Breast epithelium (tissue), 4 donors: ENCODE measurements at places on chromosomes 1 and 21. TPM values are rescaled to one million over a fixed set of nuclear protein-coding genes. Genes with fewer than 3 reads are reported as not detected.

Gene KIF21B
- total RNA-seq = 1.3 TPM

- no peak for DNase-seq
These were observed 36.5 kb upstream of the SAMD13 start for GRCh38 chr1:84264961-84265360.

DNA sequence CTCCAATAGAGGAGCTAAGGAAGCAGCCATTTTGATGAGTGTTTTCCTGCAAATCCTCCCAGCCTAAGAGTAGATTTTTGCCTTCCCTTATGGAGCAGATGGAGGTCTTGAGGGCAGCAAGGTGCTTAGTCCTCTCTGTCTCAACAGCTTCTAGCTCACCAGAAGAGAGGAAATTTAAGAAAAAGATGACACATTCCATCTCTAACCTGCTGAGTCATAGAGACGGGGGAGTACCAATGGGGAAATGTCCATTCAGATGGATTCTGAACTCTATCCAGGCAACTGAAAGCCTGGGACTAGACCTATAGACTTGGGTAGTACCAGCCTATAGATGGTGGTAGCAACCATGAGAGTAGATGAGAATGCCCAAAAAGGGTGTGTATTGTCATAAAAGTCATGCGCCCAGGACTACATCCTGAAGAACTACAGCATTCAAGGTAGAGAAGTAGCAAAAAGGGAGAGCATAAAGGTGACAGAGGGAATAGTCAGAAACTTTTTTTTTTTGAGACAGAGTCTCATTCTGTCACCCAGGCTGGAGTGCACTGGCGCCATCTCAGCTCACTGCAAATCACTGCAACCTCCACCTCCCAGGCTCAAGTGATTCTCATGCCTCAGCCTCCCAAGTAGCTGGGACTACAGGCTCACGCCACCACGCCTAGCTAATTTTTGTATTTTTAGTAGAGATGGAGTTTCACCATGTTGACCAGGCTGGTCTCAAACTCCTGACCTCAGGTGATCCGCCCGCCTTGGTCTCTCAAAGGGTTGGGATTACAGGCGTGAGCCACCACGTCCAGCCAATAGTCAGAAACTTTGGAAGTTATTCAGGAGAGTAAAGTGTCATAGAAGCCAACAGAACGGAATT is 10.7 kb upstream of the ELOA start:
- no peak for DNase-seq

DNA sequence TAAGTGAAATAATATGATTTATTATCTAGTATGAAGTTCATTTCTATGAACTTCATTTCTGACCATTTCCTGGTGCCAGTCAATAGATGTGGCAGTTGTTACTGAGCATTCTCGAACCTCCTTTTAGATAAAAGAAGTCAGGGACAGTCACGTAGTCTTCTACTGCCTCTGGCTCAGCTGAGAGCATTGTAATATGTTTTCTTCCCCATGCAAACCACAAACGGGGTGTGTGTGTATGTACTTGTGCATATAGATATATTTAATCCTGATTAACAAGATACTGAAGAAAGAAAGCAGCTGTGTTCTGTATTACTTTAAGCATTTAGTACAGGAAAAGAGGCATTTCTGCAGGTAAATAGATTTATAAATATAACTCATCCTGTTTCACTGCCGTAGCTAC is 21.6 kb downstream of the ZNF684 start:
- DNase-seq = no peak

Gene FOXD2
- 0.32 TPM for total RNA-seq

DNA sequence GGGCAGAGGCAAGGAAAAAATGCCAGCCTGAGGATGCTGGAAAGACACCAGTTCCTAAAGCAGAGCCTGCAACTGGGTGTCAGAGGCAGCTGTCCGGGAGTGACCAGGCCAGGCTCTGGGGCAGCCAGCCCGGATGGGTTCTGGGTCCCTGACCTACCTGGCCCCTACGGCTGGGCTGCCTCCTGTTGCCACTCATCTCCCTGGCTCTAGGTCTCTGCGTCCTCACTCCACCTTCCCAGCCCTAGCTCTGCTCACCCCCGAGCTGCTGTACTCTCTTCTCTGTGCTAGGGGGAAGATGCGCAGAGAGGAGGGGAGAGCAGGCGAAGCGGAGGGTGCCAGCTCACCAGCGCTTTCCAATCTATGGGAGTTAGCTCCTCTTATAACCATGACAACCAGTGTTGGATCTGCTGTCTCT is 9.0 kb downstream of the ARHGEF2 start:
- no peak for DNase-seq

DNA sequence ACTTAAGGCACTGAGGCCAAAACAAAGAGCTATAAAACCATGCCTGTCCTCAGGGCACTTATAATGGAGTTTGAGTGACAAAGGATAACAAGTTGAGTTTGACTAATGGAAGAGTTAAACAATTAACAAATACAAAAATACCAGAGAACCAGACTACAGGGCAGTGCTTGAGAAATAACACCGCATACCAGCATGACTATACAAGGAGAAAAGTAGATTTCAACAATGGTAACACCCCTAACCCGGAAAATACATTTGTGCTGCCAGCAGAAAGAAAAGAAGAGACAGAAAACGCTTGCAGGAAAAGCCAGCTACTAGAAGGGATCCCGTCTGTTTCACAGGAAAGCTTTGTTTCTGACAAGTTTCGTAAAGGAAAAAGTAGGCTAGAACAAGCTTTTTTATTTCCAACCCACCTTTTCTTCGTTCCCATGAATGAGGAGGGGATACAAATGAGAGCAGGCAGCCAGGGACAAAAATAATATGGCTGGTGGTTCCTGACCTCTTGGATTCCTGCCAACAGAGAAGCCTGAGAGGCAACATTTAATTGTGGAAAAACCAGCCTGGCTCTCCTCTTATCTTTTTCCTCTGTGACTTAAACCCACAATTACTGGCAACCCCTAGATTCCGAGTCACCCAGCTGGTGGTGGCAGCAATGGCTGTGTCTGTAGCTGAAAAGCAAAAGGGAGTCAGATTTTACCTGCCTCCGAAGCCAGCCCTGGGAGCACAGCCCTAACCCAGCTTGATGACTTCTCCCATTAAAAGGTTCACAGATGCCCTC is 56.5 kb downstream of the WLS start:
- no peak for DNase-seq

DNA sequence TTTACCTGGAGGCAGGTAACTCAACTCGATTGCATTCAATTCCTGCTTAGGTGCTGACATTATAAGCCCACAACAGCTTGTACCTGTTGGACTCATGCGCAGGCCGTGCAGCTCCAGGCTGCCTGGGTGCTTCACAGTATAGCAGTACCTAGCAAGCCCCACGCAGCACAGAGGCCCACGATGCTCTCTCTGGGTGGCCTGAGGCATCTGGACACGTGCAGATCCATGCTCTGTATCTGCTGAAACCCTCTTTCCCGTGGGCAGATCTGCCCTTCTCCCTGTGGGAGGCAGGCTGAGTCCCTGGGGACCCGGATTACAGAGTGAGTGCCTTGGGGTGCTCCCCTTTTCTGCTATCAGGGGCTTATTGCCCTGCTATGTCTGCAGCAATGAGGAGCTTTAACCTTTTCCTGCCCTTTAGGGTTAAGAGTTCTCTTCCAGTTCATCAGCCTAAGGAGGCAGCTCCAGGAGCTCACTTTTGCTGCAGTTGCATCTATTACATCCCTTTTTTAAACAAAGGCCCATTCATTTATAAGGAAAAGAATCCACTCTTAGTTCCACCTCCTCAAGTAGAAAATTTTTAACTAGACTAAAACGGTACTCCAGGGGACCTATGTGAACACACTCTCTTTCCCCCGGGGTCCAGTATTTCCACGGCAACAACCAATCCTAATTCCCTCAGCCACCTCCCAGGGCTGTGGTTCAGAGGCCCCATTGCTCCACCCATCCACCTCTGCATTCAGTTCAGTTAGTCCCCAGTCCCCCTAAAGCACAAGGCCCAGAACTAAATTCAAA is 19.3 kb downstream of the ITPKB start:
- no peak for DNase-seq

Gene LHX8
- not detected for total RNA-seq

Gene IVL
- not detected for total RNA-seq

GRCh38 chr1:154884869-154885701 is 15.0 kb upstream of the KCNN3 start:
- no peak for DNase-seq

GRCh38 chr1:18748435-18748834 is 111.0 kb downstream of the TAS1R2 start:
- DNase-seq = no peak

Gene IGSF9
- 5.9 TPM for total RNA-seq

- no peak for DNase-seq
These were observed 83.1 kb upstream of the SOD1 start for GRCh38 chr21:31576428-31576827.

Gene WDR64
- not detected for total RNA-seq

- no peak for DNase-seq
These were observed 3.2 kb downstream of the UBQLN4 start for GRCh38 chr1:156050376-156050775.

- no peak for DNase-seq
These were observed 1.1 kb downstream of the TNFRSF4 start for GRCh38 chr1:1212780-1213344.

Gene NID1
- total RNA-seq = 60.3 TPM

DNA sequence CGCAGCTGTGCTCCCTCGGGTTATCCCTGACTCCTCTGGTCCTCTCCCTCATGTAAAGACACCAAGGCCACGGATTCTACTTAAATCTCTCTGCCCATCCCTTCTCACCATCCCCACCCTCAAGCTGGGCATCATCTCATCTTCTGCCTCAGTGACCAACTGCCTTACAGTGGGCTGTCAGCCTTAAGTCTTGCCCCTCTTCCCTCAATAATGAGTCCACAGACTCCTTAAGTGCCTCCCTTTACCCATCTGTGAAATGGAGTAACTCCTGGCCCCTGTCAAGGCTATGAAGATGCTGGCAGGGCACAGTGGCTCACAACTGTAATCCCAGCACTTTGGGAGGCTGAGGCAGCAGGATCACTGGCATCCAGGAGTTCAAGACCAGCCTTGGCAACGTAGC is 12.1 kb downstream of the SH3BGRL3 start:
- no peak for DNase-seq

DNA sequence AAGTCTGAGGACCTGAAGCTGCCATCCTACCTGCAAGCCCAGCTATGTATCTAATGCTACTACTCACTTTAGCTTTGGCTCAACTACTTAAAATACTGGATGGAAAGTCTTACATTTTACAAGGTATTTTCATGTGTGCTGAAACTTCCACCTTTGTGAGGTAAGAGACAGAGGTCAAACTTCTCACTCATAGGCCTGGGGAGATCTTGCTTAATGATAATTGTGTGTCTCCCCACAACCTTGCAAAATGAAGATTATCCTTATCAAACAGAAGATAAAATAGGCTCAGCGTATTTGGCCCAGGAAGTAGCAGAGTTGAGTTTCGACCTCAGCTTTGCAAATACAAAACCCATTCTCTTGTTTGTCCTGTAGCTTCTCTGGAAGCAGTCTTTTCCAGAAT is 63.7 kb downstream of the CENPF start:
- no peak for DNase-seq

Gene TMPRSS2
- total RNA-seq = 56.6 TPM

Gene FBXO2
- total RNA-seq = 49.3 TPM

Gene TSPEAR
- total RNA-seq = 0.15 TPM

Gene DPM3
- 68.2 TPM for total RNA-seq

Gene NKAIN1
- total RNA-seq = 2.0 TPM
